Stimulated activated CD8-positive, alpha-beta memory T cell treated with anti-CD3 and anti-CD28 coated beads, Interleukin-7, amount 100 ng/mL, for 1 hour (primary cell): ENCODE measurements at places on chromosomes 6 and 20.

- DNase-seq, result no peak
Observed at GRCh38 chr6:37920667-37921066, 101.1 kb downstream of the ZFAND3 start.

GRCh38 chr6:168165891-168166290 is 86.9 kb upstream of the FRMD1 start:
- no peak for DNase-seq

DNA sequence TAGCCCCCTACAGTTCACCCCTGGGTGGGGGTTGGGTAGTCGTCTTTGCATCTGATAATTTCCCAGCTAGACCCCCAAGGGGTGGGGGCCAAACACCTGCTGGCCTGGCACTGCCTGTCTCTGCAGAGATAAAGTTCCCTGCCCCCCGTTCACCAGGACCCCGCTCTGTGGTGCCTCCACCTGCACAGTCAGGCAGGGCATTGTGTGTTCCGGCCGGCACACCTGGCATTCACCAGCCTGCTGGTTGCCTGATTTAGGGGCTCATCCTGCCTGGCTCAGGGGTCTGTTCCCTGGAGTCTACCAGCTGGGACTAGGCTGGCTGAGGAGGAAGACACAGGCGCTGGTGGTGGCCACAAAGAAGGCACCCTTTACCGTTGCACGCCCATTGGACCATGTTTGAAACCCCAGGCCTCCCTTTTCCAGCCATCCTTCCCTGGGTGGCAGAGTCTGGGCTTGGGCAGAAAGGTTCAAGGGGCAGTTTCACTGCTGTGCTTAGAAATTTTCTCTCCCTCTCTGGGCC is 30.8 kb upstream of the SCRT2 start:
- DNase-seq, result no peak

GRCh38 chr6:4265740-4266139 is 130.4 kb upstream of the ECI2 start:
- no peak for DNase-seq

GRCh38 chr20:14838663-14839628 is 501.5 kb upstream of the FLRT3 start:
- no peak for DNase-seq

DNA sequence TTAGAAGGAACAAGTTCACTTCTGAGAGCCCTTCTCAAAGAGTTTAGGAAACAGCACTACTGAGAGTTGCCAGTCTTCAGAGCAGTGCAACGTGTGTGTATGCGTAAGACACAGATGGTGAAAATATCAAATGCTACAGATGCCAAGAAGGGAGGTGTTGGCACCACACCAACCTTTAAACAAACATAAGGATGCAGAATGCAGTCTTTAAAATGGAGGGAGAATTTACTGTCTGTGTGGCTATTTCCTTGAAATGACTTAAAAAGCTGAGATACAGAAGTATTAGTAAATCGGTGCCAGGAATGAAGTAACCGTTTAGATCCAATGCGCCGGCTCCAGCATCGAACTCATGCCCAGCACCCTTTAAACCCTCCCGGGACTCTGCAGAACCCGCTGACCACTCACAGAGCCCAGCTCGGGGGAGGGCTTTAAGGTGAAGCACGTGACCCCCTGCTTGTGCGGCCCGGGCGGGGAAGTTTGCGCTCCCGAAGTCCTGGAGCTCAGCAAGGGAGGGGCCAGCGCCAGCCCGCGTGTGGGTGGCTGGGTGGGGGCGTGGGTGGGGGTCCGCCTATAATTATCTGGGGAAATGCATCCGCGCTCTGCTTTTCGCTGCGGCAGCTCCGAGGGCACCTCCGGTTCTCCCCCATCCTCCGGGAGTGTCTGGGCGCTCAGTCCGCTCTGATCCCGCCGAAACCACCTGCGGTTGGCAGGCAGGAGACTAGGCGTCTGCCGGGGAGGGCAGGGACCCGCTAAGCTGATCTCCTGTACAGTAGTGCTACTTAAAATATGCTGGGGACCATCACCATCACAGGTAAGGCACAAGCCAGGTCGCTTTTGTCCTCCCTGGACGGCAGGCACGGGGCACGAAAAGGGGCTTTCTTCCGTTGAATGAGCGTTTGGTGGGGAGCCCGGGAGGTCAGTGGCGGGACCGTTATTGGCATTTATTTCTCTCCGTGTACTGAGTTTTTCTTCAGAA is 66.0 kb downstream of the ZBTB2 start:
- DNase-seq, result no peak

DNA sequence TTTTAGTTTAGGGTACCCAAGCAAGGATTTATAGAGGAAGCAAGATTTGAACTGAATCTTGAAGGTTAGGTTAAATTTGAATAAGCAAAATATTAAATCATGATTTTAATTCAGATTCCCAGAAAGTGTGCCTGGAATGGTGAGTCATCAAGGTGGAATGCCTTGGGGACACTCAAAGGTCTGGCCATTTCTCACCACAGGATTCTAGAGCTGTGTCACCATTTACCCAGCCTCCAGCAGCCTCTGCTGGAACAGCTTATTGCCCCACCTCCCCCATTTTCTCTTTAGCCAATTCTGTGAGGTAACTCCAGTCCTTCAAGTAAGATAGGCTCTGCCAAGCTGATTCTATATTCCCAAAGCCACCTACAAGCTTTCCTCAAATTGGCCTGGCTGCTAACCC is 181.4 kb downstream of the SIM1 start:
- DNase-seq, result no peak

DNA sequence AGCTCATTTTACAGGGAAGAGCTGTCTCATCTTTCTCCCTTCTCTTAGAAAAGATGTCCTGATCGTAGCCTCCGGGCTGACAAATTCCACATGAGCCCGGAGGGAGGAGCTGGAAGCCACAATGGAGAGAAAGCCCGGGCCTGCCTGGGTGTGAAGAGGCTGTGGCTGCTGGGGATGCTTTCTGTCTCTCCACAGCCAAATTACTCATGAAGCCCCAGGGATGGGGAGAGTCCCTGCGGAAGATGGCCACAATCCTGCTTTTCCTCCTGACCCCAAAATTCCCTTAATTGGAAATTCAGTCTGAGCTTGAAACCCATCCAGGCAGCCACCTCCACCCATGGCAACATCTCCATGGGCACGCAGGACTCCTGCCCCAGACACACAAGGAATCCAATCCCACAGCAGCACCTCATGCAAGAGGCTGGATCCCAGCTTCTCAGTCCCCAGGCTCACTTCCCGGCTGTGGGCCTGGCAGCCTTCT is 32.4 kb downstream of the JPH2 start:
- no peak for DNase-seq

DNA sequence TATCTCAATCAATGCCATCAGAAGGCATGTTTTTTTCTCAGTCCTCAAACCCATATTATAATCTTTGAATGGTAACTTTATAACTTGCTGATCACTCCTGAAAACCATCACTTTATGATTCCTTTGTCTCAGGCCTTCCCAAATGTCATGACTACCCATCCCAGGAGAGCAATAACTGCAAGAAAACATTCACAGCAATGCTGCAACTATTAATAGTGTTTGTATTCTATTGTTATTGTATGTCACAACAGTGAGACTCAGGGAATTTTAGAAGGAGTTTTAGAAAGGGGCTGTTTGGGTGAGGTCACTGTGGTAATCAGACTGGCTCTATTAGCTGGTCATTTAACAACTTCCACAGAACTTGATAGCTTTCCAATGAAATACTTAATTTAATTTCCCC is 301.4 kb upstream of the TBX18 start:
- DNase-seq, result no peak

GRCh38 chr6:38326837-38327236 is 312.9 kb downstream of the BTBD9 start:
- no peak for DNase-seq

DNA sequence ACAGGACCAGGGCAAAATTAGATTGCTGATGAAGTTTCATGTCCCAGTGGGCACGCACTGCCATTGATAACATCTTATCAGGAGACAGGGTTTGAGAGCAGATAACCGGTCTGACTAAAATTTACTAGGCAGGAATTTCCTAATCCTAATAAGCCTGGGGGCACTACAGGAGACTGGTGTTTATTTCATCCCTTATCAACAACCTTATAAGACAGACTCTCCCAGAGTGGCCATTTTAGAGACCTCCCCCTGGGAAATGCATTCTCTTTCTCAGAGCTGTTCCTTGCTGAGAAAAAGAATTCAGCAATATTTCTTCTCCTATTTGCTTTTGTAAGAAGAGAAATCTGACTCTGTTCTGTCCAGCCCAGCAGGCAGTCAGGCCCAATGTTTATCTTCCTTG is 423.4 kb upstream of the IMPG1 start:
- DNase-seq, result no peak

- no peak for DNase-seq
Observed at GRCh38 chr6:28090917-28091586, 10.7 kb downstream of the ZNF165 start.

- DNase-seq, result no peak
Observed at GRCh38 chr20:36035745-36036144, 67.4 kb downstream of the CNBD2 start.

DNA sequence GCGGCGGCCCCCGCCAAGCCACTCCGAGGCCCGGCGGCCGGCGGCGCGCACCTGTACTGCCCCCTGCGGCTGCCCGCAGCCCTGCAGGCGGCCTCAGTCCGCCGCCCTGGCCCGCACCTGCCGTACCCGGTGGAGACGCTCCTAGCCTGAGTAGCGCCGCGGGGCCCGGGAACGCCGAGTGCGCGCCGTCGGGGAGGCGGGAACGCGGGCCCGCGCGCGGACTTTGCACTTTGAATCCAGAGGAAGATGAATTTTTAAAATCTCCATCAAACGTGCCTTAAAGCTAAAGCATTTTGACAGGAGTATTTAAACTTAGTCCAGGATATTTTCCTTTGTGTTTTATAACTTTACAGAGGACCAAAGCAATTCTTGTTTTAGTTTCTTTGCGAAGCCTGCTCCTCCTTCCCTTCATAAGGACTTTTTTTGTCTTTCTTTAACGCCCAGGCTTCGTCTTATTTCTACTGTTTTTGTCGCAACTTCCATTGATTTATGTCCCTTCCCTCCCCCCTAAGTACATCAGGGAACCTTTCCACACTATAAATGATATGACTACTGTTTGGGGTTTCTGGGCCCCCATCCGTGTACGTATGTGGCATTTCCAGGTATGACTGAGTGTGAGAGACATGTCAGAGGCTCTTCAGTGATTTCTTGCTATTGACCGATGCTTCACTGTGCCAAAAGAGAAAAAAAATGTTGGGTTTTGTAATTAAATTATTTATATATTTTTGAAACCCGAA is 2.0 kb downstream of the FOXQ1 start:
- DNase-seq, result no peak

DNA sequence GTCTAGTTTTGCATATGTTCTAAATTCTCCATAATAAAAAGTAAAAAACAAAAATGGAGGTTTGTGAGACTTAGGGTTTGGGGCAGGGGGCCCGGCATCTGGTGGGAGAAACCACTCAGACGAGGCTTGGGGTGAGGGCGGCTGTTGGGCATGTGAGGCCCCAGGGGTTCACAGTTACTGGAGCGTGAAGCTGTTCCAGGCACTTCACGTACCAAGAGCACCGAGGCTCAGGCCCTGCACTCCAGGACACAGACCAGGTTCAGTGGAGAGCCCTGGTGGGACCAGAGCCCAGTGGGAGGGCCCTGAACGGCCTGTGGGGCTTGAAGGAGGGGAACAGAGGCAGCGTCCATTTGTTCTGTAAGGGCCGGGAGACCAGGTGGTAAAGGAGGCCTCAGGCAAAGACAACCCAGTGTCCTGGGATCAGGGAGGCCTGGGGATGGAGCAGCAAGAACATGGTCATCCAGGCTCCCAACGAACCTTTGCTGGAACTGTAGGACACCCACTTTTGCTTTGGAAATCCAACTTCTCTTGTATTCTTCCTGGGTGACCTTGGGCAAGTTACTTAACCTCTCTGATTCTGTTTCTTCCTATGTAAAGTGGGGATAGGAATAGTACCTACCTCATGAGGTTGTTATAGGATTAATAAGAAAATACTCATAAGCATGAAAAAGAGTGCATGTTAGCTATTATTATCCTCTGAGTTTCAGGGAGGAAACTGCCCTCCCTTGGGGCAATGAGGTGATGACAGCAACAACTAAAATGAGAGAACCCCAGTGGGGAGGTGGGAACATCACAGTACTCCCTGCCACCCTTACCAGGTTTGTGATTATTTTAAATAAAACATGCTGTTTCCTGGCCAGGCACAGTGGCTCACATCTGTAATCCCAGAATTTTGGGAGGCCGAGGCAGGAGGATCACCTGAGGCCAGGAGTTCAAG is 1.1 kb upstream of the FGD2 start:
- DNase-seq, result no peak

DNA sequence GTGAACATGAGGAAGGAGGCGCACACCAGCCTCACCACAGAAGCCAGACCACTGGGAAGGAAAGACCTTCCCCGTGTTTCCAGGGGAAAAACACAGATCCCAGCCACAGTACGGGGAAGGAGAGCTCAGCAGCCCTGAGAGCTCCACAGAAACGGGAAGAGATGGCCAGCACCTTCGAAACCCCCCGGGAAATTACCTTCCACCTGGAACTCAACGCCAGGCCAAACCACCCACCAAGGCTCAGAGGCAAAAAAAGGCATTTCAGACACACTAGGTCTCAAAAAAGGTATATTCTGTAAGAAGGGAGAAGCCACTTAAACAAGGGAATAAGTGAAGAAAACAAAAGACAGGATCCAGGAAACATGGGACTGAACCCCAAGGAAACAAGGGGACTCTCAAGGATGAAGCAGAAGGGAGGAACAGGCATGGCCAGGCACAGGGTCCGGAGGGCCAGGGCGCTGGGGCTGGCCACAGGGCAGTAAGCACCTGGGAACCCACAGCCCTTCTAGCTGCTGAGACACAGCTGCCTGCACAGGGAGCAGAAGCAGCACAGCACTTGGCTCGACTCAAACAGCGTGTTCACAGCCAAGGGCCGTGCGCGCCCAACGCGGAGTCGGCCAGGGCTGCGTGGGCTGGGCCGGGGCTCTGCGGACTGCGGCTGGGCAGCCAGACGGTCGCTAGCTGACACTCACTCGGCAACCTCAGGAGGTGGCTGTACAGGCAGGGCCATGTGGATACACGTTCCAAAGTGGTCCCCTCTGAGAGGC is 44.6 kb downstream of the TAF4 start:
- DNase-seq, result no peak

- no peak for DNase-seq
Observed at GRCh38 chr6:113971741-113972140, 793 bp upstream of the HDAC2 start.

- no peak for DNase-seq
Observed at GRCh38 chr6:159170333-159170672, 1.1 kb downstream of the FNDC1 start.

DNA sequence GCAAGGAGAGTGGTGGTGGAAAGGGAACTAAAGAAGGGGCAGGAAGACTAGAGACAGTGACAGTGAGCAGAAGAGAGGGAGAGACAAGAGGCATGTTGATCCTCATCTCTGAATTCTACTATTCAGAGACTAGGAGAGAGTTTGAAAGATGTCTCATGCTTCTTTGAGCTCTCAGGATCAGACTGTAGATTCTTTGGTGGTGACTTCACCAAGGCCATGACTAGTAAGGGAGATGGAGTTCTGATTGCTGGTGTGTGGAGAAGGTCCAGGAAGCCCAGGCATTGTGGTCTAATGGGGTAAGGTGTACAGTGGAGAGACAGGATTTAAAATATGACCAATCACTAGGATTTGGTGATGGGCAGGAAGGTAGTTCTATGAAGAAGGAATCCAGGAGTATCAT is 713 bp downstream of the WFDC9 start:
- no peak for DNase-seq

GRCh38 chr6:12490351-12490903 is 200.3 kb downstream of the EDN1 start:
- no peak for DNase-seq

- no peak for DNase-seq
Observed at GRCh38 chr6:44094403-44095242, 32.6 kb downstream of the MRPL14 start.
